Islet precursor cell (in vitro differentiated cells): ENCODE measurements at places on chromosomes 4 and X.
A peak's percentile ranks its signal among the peaks of the same experiment; 100 is the strongest.

GRCh38 chr4:27387711-27388110 is 527.1 kb downstream of the STIM2 start:
- no peak for DNase-seq

- DNase-seq: no peak
These were observed 97.9 kb downstream of the MAB21L2 start for GRCh38 chr4:150679765-150680343.

DNA sequence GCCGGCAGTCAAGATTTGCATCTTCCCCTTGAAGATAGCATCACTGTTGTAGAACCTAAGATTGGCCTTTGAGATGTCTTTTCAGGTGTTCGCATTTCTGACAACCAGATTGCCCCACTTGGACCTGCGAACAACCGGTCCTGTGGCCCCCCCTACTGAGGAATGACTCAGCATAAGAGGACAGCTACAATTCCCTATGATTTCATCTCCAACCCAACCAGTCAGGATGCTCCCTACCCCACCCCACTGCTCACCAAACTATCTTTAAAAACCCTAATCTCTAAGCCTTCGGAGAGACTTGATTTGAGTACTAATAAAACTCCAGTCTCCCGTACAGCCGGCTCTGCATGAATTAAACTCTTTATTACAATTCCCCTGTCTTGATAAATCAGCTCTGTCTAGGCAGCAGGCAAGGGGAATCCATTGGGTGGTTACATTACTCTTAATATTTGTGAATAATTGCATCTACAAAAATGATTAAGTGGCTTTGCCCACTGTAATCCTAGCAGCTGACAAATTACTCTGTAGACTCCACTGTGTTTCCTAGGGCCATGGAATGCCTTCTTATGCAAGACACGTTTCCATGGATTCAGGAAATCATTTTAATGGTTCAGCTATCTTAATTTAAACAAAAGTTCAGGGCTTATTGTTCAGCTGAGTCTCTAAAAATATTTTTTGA is 95.4 kb downstream of the GPR143 start:
- DNase-seq: no peak

- no peak for DNase-seq
These were observed 35.5 kb upstream of the PLAC8 start for GRCh38 chr4:83149865-83150652.

DNA sequence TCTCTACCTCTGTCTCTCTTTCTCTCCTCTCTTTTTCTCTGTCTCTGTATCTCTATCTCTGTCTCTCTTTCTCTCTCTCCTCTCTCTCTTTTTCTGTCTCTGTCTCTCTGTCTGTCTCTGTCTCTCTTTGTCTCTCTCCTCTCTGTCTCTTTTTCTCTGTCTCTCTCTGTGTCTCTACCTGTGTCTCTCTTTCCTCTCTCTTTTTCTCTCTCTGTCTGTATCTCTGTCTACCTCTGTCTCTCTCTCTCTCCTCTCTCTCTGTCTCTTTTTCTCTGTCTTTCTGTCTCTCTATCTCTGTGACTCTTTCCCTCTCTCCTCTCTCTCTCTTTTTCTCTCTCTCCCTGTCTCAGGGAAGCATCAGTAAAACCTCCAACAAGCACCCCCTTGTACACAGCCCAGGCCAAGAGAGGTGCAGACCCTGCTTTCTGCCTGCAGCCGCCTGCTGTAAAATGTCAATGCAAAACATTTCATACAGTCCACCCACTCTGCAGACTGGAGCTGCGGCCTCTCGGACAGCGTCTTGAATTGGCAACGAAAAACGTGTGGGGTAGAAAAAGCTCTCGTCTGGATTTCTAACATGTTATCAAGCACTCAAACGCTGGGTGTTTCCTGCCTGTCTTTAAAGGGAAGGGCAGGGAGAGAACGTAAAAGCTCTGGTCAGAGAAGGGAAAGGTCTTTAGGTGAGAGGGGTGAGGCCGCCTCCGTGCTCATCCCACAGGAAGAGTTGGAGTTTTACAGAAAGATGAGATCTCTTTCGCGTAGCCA is 3.7 kb upstream of the SHOX start:
- no peak for DNase-seq

- peak; percentile 66 for DNase-seq
These were observed 99.3 kb downstream of the ANXA5 start for GRCh38 chr4:121597346-121597934.

DNA sequence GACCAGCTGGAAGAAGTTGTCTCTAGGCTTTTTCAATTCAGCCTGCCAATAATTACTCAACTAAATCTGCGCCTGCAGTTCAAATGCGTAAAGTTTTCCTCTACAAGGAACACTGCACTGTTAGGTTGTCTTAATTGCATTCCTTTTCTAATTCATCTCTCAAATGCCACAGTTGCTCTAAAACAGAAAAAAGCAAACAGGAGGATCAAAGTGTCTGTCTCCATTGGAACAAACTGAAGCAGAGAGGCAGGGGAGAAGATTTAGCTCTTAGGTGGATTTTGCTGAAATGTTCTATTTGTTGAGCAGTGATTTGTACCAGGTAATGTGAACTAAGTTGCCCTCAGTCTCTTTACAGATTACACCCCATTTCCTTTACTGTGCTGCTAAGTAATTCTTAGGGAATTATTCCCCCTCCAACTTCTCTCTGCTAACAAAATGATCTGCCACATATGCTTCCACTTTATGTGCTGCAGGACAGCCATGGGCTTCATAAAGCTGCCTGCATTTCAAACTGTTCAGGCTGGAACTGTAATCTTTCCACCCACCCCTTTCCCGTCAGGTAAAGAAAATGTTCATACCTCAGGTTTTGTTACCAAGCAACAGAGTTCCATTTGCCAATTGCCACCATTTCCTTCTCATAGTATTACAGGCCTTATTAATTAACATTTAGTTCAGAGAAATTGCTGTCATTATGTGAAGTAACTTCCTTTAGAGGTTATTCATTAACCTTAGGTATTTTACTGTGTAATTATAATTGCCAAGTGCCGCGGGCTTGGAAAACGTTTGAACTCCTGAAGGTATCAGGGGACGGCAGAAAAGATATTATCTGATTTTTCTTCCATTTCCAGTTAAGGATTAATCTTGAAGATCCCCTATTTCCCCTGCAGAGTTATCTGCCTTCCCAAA is 149.3 kb downstream of the SPRY1 start:
- no peak for DNase-seq

- DNase-seq: no peak
These were observed 118.6 kb downstream of the ZMAT1 start for GRCh38 chrX:101813200-101813599.

GRCh38 chr4:47061435-47061834 is 30.1 kb downstream of the GABRB1 start:
- no peak for DNase-seq

DNA sequence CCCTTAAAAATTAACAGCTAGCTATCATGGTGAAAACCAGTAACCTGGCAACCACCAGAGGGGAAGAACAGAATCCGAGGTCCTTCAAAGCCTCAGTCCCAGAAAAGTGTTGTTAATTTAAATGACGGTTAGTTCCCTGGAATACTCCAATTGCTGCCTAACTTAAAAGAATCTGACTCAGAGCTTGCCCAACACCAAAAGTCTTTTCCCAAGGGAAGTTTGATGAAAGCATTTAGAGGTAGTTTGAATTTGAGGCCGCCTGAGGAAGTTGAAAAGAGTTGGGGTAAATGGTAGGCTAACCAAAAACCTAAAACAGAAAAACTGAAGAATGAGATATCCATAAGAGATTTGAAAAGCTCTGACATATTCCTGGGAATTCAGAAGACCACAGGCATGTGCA is 46.6 kb downstream of the IL13RA2 start:
- no peak for DNase-seq

DNA sequence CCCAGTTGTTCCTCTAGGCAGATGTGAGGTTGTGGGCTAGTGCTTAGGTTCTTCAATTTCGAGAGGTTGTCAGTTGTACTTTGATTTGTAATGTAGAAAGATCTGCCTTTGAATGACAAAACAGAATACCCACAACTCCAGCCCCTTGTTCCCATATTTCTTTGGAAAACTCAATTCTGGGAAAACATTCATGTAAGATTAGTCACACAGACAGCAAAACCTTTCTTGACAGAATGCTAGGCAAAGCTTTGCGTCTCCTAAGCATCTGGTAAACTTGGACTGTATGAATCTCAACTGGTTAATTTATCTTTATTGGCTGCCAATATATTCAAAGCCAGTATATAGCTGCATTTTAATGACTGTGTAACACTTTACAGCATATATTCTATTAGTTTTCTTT is 34.9 kb downstream of the NOCT start:
- no peak for DNase-seq

DNA sequence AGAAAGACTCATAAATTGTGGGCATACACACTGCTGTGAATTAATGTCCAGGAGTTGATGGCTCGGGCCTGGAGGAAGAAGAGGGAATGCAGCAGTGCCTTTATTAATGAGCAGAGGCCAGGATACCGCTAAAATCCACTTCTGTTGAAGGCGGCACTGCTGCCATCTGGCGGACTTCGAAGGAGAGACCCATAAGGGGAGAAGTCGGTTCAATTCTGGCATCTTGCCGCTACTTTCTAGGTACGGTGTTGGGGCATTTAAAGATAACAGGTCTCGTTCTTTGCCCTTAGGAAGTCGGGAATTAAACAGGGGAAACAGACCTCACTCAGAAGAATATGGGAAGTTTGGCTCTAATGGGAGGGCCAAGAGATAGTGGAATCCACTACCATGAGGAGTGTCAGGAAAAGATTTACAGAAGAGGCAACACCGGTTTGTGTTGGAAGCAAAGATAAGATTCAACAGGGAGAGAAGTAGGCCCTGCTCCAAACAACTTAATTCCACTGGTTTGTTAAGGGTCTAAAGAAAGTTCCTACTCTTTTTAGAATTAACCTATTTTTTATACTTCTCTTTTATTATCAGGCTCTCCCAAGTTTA is 133.6 kb upstream of the GIMD1 start:
- DNase-seq: peak; percentile 77

DNA sequence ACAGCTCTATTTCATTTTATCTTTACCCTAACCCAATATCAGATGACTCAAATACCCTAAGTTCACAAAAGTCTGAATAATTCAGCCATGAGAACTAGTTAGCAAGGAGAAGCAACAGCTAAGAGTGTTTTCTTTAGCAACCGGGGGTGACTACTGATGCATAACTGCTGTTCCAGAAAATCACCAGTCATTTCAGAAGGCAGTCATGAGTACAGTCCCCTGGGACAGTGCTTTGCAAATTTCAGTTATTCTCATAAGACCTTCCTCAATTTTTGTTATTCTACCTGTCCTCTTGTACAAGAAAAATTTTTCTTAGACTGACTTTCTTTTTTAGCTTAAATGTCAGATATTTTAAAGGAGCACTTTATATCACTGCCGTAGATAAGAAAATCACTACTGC is 16.4 kb downstream of the BANK1 start:
- DNase-seq: no peak

GRCh38 chr4:159250751-159251325 is 148.0 kb downstream of the RAPGEF2 start:
- no peak for DNase-seq

- no peak for DNase-seq
These were observed 4.2 kb downstream of the TLR1 start for GRCh38 chr4:38800366-38800765.

GRCh38 chrX:107675823-107676555 is 47.7 kb downstream of the PRPS1 start:
- DNase-seq: no peak

DNA sequence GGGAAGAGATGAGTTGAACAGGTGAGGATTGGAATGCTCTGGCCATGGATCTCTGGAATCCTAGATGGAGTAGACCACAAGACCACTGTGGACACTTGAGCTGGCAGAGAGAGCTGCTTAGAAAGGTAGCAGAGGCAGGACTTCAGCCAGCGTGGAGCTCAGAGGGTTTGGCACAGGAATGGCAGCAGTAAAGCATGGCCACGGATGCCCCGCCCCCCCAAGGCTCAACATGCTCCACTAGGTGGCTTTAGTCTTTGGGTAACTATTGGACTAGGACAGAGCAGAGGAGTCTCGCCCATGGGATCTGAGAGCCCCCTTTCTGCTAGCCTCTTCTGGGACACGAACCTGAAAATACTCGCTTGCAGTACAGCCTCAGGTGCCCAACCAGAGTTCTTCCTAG is 150.1 kb upstream of the NEIL3 start:
- DNase-seq: no peak

- DNase-seq: no peak
These were observed 128.4 kb downstream of the REELD1 start for GRCh38 chr4:146342600-146343192.

GRCh38 chrX:29044423-29045184 is 457.4 kb downstream of the IL1RAPL1 start:
- DNase-seq: no peak

DNA sequence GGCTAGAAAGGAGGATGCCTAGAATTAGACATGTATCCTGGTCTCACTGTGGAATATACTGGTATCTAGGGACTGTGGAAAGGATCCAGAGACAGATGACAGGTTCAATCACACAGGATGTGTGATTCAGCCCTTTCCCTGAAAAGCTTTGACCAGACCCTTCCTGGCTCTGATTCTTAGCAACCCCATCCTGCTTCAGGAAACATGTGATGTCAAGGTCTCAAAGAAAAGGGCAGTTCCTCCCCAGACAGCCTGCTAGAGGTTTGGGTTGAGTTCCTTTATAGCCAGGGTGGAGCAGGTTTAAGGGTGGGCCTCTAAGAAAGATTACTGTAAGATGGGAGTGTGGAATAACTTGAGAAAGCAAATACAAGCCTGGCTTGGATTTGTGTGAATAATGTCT is 3.0 kb downstream of the BMP15 start:
- DNase-seq: no peak

- no peak for DNase-seq
These were observed 469.6 kb downstream of the PDGFC start for GRCh38 chr4:156501962-156502361.

DNA sequence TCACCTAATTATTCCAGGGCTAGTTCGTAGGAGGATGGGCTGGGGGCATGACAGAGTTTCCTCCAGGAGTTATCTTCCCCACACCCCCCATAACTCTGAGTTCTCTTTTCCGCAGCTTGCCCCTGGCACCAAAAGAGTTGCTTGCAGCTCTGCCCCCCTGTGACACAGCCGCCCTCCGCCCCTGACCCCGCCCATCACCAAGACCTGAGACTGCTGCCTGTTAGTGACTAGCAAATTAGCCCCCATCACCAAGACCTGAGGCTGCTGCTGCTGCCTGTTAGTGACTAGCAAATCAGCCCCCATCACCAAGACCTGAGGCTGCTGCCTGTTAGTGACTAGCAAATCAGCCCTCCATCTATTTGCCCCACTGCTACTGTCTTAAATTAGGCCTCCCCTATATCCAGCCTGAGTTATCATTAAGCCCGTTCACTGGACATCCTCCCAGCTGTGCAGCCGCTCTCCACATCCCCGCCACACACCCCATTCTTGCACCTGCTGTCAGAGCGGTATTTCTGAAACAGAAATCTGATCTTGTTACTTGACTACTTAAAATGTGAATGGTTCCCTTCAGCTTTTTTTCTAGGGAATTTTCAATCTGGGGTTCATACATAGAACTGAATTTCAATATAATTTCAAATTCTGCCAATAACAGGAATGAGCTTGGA is 1.5 kb upstream of the PAPSS1 start:
- peak; percentile 76 for DNase-seq
